A673 (cell line): ENCODE measurements at places on chromosomes 6 and 20. TPM values are rescaled to one million over a fixed set of nuclear protein-coding genes. Genes with fewer than 3 reads are reported as not detected.

The ZMYND8 gene
- 31.3 and 35.2 TPM in 2 replicates for total RNA-seq

The HLA-DMB gene
- 0.34 and 0.46 TPM in 2 replicates for total RNA-seq

- no peaks in the 10 kb centered on the region for H3K27me3 ChIP-seq
- H3K4me1 ChIP-seq = peaks cover 56% of the 10 kb centered on the region
- H3K4me3 ChIP-seq = peak overlapping the region; percentile 66
- DNase-seq = peak; percentile 62
These were observed 2.8 kb downstream of the BCL2L1 start for GRCh38 chr20:31719644-31720485.

DNA sequence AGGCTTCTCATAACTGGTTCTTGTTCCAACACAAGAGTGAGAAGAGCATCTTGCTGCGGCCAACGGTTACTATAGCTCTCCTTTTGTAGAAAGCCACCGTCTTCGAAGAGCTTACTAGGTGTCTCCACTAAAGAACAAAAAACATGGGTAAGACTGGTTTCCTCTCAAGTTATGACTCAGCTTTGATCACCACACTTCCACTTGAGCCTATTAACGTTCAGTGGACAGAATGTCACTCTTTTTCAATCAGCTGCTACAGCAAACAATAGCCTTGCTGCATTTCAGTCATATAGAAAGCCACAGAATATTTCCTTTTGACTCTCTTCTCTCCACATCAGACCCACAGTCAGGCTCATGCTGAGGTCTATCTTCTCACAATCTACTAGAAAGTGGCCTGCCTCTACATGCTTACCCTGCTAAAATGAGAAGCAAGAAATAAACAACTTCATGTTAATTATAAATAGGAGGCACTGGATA, 243.5 kb upstream of the PREP start:
- no peaks in the 10 kb centered on the region for H3K4me1 ChIP-seq
- no peaks in the 10 kb centered on the region for H3K36me3 ChIP-seq
- no peak for DNase-seq
- H3K4me3 ChIP-seq = no peak overlapping the region
- H3K27me3 ChIP-seq = no peaks in the 10 kb centered on the region
- H3K27ac ChIP-seq = no peak overlapping the region

DNA sequence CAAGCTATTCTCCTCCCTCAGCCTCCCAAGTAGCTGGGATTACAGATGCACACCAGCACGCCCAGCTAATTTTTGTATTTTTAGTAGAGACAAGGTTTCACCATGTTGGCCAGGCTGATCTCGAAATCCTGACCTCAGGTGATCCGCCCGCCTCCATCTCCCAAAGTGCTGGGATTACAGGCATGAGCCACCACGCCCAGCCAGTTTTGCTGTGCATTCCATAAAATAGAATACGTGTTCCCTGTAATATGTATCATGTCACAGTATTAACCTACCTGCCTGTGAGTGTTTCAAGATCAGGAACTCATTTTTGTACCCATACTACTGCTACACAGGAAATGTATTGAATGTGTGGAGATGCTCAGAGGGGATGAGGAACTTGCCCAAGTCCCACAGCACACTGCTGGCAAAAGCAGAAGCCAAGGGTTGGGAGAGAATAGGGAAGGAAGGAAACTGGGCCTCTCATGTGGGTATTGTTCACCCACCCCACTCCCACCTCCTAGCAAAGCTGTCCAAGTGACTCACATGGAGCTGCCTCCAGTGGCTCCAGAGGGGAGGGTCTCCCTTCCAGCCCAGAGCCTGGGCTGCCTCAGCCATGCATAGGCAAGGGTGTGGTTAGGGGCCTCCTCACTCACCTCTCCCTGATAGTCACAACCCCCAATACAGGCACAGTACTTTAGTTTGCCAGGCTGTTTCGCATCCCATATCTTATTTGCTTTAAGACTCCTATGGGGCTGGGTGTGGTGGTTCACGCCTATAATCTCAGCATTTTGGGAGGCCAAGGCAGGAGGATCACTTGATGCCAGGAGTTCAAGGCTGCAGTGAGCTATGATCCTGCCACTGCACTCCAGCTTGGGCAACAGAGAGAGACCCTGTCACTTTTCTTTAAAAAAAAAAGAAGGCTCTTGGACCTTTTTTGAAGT, 9.4 kb downstream of the HM13 start:
- no peaks in the 10 kb centered on the region for H3K27me3 ChIP-seq
- H3K36me3 ChIP-seq = peaks cover 18% of the 10 kb centered on the region
- no peak overlapping the region for H3K4me3 ChIP-seq
- DNase-seq = no peak

The E2F1 gene
- 86.0 and 87.0 TPM in 2 replicates for total RNA-seq

The DEFB124 gene
- not detected in 2 replicates for total RNA-seq

DNA sequence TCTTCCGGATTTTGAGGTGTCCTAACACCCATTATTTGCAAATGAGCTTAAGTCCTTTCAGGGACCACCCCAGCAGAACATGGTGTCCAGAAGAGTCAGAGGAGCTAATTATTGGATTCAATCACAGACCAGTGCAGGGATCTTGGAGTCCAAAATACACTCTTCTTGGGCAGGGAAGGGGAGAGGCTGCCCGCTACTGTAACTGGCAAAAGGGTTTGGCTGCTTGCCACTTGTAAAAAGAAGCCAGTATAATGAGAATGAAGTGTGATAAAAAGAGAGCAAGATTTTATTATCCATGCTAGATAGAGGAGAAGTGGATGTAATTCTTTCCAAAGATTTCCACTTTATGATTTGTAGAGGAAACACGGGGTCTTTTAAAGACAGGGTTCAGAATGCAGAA, 19.3 kb downstream of the SPINT3 start:
- peaks cover 33% of the 10 kb centered on the region for H3K27me3 ChIP-seq
- no peak overlapping the region for H3K27ac ChIP-seq
- no peaks in the 10 kb centered on the region for H3K36me3 ChIP-seq
- H3K4me1 ChIP-seq = no peaks in the 10 kb centered on the region
- no peak for DNase-seq

GRCh38 chr6:27742833-27743573, 169.2 kb downstream of the OR2B2 start:
- H3K4me3 ChIP-seq = no peak overlapping the region
- H3K36me3 ChIP-seq = no peaks in the 10 kb centered on the region
- H3K27me3 ChIP-seq = no peaks in the 10 kb centered on the region

The PACRG gene
- not detected in 2 replicates for total RNA-seq

The SPTLC3 gene
- total RNA-seq = 0.06 and 0.22 TPM in 2 replicates

- no peak overlapping the region for H3K27ac ChIP-seq
- H3K4me3 ChIP-seq = no peak overlapping the region
- H3K27me3 ChIP-seq = no peaks in the 10 kb centered on the region
- no peaks in the 10 kb centered on the region for H3K36me3 ChIP-seq
- no peak for DNase-seq
These were observed 98.0 kb downstream of the TTLL2 start for GRCh38 chr6:167422934-167423333.

- peaks cover 17% of the 10 kb centered on the region for H3K36me3 ChIP-seq
- H3K27me3 ChIP-seq = no peaks in the 10 kb centered on the region
- peaks cover 3% of the 10 kb centered on the region for H3K4me1 ChIP-seq
- DNase-seq = no peak
- peak overlapping the region; percentile 22 for H3K27ac ChIP-seq
These were observed 3.2 kb downstream of the POLH start for GRCh38 chr6:43579171-43579570.

DNA sequence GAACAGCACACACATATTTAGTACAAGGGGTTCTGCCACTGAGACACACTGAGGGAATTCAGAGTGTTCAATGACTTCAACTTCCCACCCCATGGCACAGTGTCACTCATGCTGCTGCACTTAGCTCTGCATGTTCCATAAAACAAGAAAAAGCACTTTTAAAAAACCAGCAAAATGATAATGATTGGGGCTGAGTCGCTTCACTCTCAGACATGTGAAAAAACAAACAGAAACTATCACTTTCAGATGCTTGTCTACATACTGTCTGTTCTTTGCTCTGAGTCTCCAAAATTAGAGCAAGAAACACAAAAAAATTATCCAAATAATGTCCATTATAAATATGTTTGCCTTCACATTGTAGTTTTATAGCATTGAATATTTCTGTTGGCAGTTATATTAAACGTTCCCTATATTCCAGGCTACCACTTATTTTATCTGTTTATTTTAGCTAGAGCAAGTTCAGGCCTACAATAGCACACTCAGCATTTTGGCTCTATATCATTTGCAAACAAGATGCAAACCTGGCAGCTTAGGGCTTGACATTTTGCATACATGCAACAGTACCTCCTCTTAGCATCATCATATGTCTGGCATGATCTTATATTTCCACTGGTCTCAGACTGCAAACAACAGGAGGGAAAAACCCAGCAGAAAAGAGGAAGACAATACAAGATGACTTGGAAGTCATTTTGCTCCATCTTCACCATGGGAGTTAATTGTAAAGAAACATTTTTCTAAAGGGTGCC, 398.8 kb downstream of the HACE1 start:
- no peaks in the 10 kb centered on the region for H3K36me3 ChIP-seq
- DNase-seq = no peak
- no peaks in the 10 kb centered on the region for H3K27me3 ChIP-seq
- no peak overlapping the region for H3K27ac ChIP-seq

DNA sequence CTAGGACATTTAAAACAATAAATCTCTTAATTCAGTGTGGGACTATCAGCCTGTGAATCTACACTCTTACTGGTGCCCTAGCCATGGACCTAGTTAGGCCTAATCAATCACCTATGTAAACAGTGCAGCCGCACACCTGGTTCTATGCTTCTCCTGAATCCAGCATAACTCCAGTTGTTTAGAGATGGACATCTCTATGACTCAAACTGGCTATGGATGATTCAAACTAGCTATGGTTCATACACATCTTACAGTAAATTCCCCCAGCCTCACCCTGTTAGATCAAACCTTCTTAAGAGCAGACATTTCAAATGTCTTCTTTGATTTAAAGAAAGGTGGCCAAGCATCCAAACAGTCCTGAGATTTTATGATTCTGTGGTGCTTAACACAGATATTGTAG, 34.7 kb downstream of the SLC35B3 start:
- H3K4me3 ChIP-seq = no peak overlapping the region
- no peaks in the 10 kb centered on the region for H3K4me1 ChIP-seq
- DNase-seq = no peak

DNA sequence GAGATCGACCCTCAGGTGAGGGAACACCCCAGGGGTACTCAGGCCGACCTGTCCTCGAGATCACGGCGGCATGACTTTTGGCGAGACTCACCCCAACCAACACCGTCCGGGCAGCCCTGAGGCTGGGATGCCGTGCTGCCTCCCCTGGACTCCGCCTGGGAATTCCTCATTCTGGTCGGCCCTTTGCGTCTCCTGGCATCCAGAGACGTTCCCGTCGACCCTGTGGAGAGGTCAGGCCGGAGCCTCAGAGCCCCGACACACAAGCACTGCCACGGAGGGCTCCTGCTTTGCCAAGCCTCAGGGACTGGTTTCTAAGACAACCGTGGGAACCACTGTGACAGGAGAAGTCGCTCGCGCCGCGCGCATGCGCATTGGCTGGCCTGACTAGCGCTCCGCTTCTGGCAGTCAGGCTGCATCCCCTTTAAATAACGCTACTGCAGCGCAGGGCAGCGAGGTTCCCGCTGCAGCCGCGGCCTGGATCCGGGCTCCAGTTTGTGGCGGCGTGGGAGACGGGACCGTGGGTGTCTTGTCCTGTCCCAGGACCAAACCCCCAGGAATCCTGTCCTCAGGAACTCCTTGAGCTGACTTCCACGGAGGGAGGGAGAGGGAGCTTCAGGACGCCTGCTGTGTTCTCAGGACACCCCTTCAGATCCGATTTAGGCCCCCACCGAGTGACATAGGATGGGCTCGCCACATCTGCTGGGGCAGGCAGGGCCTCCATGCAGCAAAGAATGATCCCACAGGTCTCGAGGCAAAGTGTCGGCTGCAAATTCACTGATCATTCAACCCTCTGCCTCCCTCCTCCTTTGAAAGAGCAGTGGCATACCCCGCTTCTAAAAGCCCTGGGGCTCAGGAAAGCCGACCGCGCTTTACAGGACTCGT, 163.2 kb upstream of the ZNF337 start:
- H3K27ac ChIP-seq = no peak overlapping the region
- DNase-seq = peak; percentile 67
- H3K36me3 ChIP-seq = no peaks in the 10 kb centered on the region

The UBE2V1 gene
- 169 and 203 TPM in 2 replicates for total RNA-seq

The DOK5 gene
- total RNA-seq = 4.9 and 5.4 TPM in 2 replicates

The HIVEP2 gene
- total RNA-seq = 3.1 and 3.2 TPM in 2 replicates

- H3K27ac ChIP-seq = peak overlapping the region; percentile 73
- H3K27me3 ChIP-seq = no peaks in the 10 kb centered on the region
- DNase-seq = peak; percentile 92
- H3K36me3 ChIP-seq = no peaks in the 10 kb centered on the region
- H3K4me1 ChIP-seq = peaks cover 36% of the 10 kb centered on the region
These were observed 167.4 kb downstream of the SASH1 start for GRCh38 chr6:148509800-148510581.

DNA sequence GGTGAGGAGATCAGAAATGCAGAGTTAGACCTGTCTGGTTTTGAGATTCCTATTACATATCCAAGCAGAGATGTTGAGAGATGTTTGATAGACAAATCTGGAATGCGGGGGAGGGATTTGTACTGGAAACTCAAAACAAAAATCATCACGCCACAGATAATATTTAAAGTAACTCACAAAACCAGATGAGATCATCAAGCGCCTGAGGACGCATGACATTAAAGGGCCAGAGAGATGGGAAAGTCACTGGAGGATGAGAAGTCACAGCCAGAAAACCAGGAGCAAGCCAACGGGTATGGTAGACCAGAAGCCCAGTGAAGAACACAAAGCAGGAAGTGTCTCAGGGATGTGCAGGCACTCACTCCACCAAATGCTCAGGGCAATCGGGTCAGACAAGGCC, 87.7 kb downstream of the DLL1 start:
- H3K4me1 ChIP-seq = no peaks in the 10 kb centered on the region
- DNase-seq = no peak
- no peak overlapping the region for H3K4me3 ChIP-seq
- H3K27ac ChIP-seq = no peak overlapping the region
- no peaks in the 10 kb centered on the region for H3K36me3 ChIP-seq

The ABHD16B gene
- total RNA-seq = not detected in 2 replicates

DNA sequence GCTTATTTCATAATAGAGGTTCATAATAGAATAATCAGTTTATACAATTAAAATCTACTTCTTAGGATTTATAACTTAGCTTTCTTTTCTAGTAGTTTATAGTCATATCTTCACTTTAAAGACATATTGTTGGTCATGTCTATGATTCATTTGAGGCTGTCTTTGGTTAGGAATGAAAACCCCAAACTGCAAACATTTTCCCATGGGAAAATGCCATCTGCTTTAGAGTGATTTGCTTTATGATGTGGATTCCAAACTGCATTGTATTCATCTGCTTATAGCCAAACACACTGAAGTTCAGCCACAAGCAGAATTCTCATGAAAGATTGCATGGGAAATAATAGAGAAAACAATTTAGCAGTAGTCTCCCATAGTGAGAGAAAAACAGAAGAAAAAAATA, 128.0 kb downstream of the RFPL4B start:
- H3K4me1 ChIP-seq = no peaks in the 10 kb centered on the region
- no peaks in the 10 kb centered on the region for H3K27me3 ChIP-seq
- no peaks in the 10 kb centered on the region for H3K36me3 ChIP-seq
- H3K4me3 ChIP-seq = no peak overlapping the region
- no peak for DNase-seq

The CYP21A2 gene
- total RNA-seq = 0.15 TPM in 1 of 2 replicates, not detected in the other

- no peaks in the 10 kb centered on the region for H3K36me3 ChIP-seq
- no peak overlapping the region for H3K4me3 ChIP-seq
- no peak for DNase-seq
- H3K4me1 ChIP-seq = no peaks in the 10 kb centered on the region
- no peak overlapping the region for H3K27ac ChIP-seq
These were observed 111.5 kb upstream of the KCNG1 start for GRCh38 chr20:51134405-51134804.
